ENCODE measurements at places on chromosomes 5 and 9.

GRCh38 chr5:16392718-16393117 is 72.9 kb downstream of the ZNF622 start:
- DNase-seq = no peak

DNA sequence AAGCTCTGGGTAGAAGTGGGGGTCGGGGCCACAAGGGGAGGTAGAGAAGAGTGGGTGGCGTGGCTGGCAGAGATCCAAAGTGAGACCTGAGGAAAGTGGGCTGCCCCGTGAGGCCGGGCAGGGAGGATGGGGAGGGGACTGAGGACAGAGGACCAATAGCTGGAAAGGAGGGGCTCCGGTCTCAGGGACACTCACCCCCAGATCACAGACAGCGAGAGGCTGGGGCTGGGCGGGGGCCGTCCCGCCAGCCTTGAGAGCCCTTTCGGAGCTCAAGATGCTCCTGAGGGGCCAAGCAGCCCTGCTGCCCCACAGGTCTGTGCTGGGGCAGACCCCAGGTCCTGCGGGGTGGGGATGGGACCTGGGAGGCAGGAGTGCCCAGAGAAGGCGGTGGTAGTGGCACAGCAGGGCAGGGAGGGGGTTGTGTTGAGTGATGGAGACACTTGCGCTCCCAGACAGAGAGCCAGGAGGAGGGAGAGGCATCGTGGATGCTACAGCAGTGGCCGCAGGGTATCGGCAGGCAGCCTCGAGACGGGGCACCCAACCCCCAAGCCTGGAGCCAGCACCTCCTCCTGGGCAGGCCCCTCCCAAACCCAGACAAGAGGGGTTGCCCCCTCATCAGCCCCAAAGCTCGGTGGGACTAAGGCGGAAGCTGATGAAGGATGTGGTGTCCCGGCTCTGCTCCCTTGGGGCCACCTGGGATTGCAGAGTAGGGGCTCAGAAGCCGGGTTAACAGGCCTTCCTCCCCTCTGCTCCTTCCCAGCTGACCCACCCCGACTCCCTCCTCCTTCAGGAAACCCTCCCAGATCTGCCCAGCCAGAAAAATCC is 3.4 kb downstream of the SARDH start:
- DNase-seq = no peak

- DNase-seq = peak; percentile 6
Observed at GRCh38 chr5:122493091-122494021, 181.3 kb downstream of the SNCAIP start.

GRCh38 chr5:15002791-15003190 is 131.2 kb upstream of the ANKH start:
- DNase-seq = no peak

DNA sequence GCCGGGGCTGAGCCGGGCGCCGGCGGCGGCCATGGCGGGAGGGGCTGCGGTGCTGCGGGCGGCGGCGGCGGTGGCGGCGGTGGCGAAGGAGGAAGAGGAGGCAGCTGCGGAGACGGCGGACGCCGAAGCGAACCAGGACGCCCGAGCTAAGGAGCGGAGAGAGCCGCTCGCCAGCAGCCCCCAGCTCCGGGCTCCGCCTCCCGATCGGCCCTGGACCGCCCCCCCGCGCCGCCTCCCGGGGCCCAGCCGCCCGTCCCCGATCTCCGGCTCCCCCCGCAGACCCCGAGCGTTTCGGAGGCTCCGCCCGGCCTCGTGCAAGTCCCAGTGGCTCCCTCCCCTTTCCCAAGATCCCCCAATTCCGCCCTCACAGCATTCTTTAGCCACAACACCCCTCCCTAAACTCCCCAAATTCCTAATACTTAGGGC is at the start of gene ASTN2:
TSS of gene ASTN2 (minus strand) at position 152 of the 426 bp plus-strand sequence. CDS start at position 33, 119 bp downstream.
- no peak for DNase-seq

GRCh38 chr9:76573408-76573807 is 114.4 kb downstream of the GCNT1 start:
- no peak for DNase-seq

GRCh38 chr5:131812371-131813160 is 15.7 kb upstream of the FNIP1 start:
- no peak for DNase-seq

- DNase-seq = no peak
Observed at GRCh38 chr9:71767776-71768321, 464 bp downstream of the CEMIP2 start.

GRCh38 chr9:96383165-96383942 is at the start of gene SLC35D2:
Gene SLC35D2 (minus strand): TSS chr9:96383711. CDS start chr9:96383634, 77 bp downstream.
- no peak for DNase-seq

DNA sequence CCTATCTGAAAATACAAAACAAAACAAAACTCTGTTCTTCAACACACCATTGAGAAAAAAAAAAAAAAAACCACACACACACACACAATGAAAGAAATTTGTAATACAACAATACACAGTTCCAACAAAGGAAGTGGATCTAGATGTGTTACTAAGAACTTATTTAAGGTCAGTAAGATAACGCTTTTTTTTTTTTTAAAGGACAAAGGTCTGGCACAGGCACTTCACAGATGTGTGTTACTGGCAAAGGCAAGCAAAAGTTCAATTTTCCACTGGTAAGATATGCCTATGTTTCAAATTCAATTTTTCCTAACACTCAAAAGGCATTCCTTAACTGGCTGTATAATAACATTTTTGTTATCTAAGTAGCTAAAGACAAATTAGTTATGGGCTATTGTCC is 3.6 kb downstream of the RFK start:
- DNase-seq = no peak

GRCh38 chr5:74201334-74202081 is 439.0 kb downstream of the ENC1 start:
- no peak for DNase-seq

- no peak for DNase-seq
Observed at GRCh38 chr9:37732086-37732741, 21.4 kb upstream of the TRMT10B start.
